ENCODE measurements at places on chromosomes 3 and 15.

GRCh38 chr15:69165637-69166025, 5.2 kb downstream of the GLCE start:
- DNase-seq, result no peak

DNA sequence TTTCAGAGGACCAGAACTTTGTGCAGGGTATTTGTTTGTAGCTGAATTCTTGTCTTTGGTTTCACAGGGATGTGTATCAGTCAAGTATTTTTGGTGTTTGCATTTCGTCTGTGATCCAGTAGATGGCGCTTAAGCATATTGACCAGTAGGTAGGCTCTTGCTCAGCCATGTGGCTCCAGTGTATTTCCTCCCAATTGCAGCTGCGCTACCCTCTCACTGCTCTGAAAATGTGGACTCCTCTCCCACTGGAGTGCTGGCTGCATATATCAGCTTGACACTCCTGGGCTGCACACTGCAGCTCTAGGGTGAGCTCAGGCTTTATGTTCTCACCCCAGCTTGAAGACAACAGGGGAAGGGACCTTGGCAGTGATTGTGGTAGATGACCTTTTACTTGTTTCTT, 1264.3 kb upstream of the ALCAM start:
- DNase-seq, result peak; percentile 64

DNA sequence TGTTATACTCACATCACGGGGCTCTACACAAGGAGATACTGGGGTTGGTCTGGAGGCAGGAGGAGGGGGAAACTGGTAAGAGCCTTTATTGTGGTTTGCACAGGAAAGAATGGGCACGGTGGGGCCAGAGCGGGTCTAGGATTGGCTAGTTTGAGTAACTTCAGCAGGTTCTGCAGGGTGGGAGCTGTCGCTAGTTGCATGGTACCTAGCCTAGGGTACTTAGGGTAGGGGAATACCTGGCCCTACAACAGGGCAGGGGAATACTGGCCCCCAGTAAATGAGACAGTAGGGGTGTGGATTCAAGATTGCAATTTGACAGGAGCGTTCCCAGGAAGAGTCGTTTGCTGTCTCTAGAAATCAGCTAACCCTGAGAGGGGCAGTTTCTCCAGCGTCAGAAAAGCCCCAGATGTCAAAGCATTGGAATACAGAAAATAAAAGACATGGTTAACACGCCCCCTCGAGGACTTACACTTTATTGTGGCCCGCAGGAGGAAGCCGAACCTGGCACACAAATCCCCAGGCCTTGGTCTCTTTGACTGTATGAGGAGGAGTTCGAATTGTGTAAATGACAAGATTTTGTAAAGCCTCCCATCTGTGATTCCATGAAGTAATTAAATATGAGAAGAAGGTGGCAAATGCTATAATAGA, 32.0 kb downstream of the ST8SIA2 start:
- DNase-seq, result no peak

DNA sequence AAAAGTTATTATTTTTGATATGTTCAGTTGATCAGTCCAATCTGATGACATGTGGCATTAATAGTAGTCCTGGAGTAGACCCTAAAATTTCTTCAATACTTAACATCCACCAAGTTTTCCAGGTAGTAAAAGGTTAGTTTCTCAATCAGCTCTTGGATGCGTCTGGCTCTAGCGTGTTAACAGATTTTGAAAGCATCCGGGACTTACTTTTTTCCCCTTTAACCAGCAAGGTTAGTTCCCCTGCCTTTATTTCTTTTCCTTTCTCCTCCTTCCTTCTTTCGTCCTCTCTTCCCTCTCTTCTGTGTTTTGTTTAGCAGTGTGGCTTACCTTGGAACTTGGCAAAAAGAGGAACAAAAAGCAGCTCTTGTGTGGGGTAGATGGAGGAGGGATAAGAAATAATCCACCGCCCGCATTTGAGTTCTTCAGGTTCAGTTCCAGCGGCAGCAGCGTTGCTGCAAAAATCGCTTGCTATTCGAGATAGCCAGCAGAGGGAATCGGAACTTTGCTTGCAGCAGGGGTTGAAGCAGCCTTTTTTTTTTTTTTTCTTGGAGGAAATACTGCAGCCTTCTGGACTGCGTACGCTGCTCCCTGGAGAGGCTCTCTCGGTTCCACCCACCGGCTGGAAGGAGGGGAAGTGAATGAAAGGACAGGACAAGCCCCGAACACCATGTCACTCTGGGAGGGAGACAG, at the start of gene RBMS3:
Gene RBMS3, plus strand, starts transcription at position 668 of the 690 bp plus-strand sequence.
- peak; percentile 48 for DNase-seq

GRCh38 chr3:99211309-99211708, 309.8 kb upstream of the DCBLD2 start:
- DNase-seq, result no peak

DNA sequence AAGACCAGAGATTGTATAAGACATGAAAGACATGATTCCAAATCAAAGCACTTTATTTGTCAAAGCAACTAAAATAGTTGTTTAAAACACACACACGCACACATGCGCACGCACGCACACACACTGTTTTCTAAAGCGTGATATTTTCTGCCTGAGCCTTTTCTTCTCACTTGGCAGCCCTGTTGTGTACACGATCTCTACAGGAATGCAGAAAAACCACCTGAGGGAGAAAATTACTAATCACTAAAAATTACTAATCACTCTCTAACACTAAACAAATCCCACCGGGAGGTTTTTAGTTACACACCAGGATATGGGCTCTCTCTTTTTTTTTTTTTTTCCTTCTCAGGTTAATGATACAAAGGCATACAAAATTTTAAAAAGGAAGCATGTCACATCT, 160.1 kb upstream of the ATP11B start:
- DNase-seq, result no peak

GRCh38 chr3:18499301-18499700, 74.2 kb upstream of the SATB1 start:
- DNase-seq, result no peak

GRCh38 chr15:56891852-56892440, 26.5 kb upstream of the TCF12 start:
- no peak for DNase-seq

DNA sequence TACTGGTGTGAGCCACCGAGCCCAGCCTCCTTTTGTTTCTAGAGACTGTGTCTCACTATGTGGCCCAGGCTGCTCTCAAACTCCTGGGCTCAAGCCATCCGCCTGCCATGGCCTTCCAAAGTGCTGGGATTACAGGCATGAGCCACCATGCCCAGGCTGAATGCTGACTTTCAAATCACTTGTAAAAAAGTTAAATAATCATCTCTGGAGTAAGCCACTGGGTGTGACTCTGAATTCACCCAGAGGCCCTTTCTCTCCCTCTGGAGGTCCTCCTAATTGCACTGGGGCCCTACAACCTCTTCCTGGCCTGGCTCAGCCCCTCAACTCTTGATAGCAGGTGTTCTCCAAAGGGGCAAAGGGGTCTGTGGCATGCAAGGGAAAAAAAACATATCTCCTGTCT, 54.8 kb downstream of the MEGF11 start:
- DNase-seq, result no peak

- DNase-seq, result no peak
Measured at GRCh38 chr15:90584841-90585240, 55.1 kb downstream of the CRTC3 start.

- DNase-seq, result no peak
Measured at GRCh38 chr3:61184956-61185355, 66.3 kb downstream of the FHIT start.

GRCh38 chr15:41983221-41983620, 10.9 kb upstream of the EHD4 start:
- DNase-seq, result peak; percentile 28

DNA sequence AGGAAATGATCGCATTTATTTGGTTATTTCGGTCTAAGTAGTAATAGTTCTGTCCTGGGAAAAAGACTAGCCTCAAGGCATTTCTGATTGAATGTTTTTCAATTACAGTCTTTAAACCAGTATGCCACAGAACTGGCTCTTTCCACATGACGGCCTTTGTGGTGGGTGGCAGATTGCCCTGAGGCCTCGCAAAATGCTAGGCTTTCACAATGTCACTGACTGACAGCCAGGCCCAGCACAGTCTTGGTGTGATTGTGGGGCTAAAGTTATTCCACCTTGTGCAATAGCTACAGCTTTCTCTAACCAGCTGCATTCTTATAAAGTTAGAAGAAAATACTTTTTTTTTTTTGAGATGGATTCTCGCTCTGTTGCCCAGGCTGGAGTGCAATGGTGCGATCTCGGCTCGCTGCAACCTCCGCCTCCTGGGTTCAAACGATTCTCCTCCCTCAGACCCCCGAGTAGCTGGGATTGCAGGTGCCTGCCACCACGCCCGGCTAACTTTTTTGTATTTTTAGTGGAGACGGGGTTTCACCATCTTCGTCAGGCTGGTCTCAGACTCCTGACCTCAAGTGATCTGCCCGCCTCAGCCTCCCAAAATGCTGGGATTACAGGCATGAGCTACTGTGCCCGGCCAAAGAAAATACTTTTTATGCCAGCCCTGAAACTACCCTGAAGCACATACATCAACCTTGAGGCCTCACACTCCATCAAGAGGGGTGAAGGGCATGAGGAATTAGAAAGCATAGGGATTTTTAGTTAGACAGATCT, 2.5 kb upstream of the ADIPOQ start:
- no peak for DNase-seq

GRCh38 chr3:38003371-38003816, 12.8 kb downstream of the VILL start:
- DNase-seq, result peak; percentile 82

- peak; percentile 65 for DNase-seq
Measured at GRCh38 chr3:109081746-109082510, 36.0 kb downstream of the MORC1 start.

- no peak for DNase-seq
Measured at GRCh38 chr3:63231643-63232042, 46.5 kb upstream of the SYNPR start.

Measured in D341Med (cell line).